Regular cardiac myocyte (primary cell): ENCODE measurements at places on chromosomes 12 and 14. TPM values are rescaled to one million over a fixed set of nuclear protein-coding genes. Genes with fewer than 3 reads are reported as not detected.

ADSS1 gene
- 1.7 and 10.1 TPM in 2 replicates for total RNA-seq

TM7SF3 gene
- total RNA-seq = 104 and 141 TPM in 2 replicates

CNTN1 gene
- 1.7 and 2.0 TPM in 2 replicates for total RNA-seq

SLCO1A2 gene
- under 0.01 and 0.19 TPM in 2 replicates for total RNA-seq

TPH2 gene
- total RNA-seq = under 0.01 TPM in 1 of 2 replicates, not detected in the other

PTPN6 gene
- total RNA-seq = under 0.01 TPM in 1 of 2 replicates, not detected in the other

BRI3BP gene
- 4.5 and 13.8 TPM in 2 replicates for total RNA-seq

RTN1 gene
- total RNA-seq = under 0.01 and 0.19 TPM in 2 replicates

PROX2 gene
- not detected in 2 replicates for total RNA-seq

P2RX2 gene
- not detected in 2 replicates for total RNA-seq

SLC5A8 gene
- under 0.01 TPM in 1 of 2 replicates, not detected in the other for total RNA-seq

CIDEB gene
- total RNA-seq = 1.5 and 1.7 TPM in 2 replicates

SIRT4 gene
- 0.96 and 2.8 TPM in 2 replicates for total RNA-seq

TAS2R31 gene
- total RNA-seq = 2.5 and 5.6 TPM in 2 replicates

RNASE7 gene
- not detected in 2 replicates for total RNA-seq

LRP1-AS gene
- total RNA-seq = 0.19 TPM in 1 of 2 replicates, not detected in the other

DLGAP5 gene
- total RNA-seq = 7.0 and 53.7 TPM in 2 replicates

SRGAP1 gene
- 9.4 and 21.4 TPM in 2 replicates for total RNA-seq

KRT81 gene
- under 0.01 and 0.96 TPM in 2 replicates for total RNA-seq

NGB gene
- total RNA-seq = not detected in 2 replicates

COCH gene
- 1.2 and 1.7 TPM in 2 replicates for total RNA-seq

OR4K13 gene
- total RNA-seq = not detected in 2 replicates

CPM gene
- 16.9 and 19.0 TPM in 2 replicates for total RNA-seq

PYGL gene
- 93.7 and 110 TPM in 2 replicates for total RNA-seq

PA2G4 gene
- 84.0 and 204 TPM in 2 replicates for total RNA-seq

SLC17A8 gene
- total RNA-seq = not detected in 2 replicates

CACNA2D4 gene
- under 0.01 and 0.38 TPM in 2 replicates for total RNA-seq

GLT8D2 gene
- 14.8 and 27.1 TPM in 2 replicates for total RNA-seq

GPR84 gene
- not detected in 2 replicates for total RNA-seq

E2F7 gene
- total RNA-seq = 18.6 and 28.6 TPM in 2 replicates

REP15 gene
- 2.9 and 3.1 TPM in 2 replicates for total RNA-seq

ZDHHC22 gene
- total RNA-seq = not detected in 2 replicates

POTEG gene
- total RNA-seq = not detected in 2 replicates

PMCH gene
- 0.19 TPM in 1 of 2 replicates, not detected in the other for total RNA-seq

TAS2R19 gene
- total RNA-seq = 2.1 and 7.3 TPM in 2 replicates

GLI1 gene
- total RNA-seq = under 0.01 and 0.38 TPM in 2 replicates

TAMALIN gene
- total RNA-seq = 2.7 and 9.0 TPM in 2 replicates

EP400 gene
- 6.8 and 7.5 TPM in 2 replicates for total RNA-seq

DENND5B gene
- 9.0 and 17.8 TPM in 2 replicates for total RNA-seq

MIP gene
- total RNA-seq = 0.19 TPM in 1 of 2 replicates, not detected in the other

SMCO2 gene
- total RNA-seq = not detected in 2 replicates

ZCCHC8 gene
- total RNA-seq = 12.3 and 12.7 TPM in 2 replicates

DENR gene
- total RNA-seq = 29.9 and 39.3 TPM in 2 replicates

TRPV4 gene
- 1.2 and 1.7 TPM in 2 replicates for total RNA-seq

NPAS3 gene
- total RNA-seq = under 0.01 and 0.85 TPM in 2 replicates

UBC gene
- total RNA-seq = 1,670 and 3,017 TPM in 2 replicates

RNASE1 gene
- 0.96 and 5.4 TPM in 2 replicates for total RNA-seq
